Stomach (tissue), 19 donors: ENCODE measurements at places on chromosomes 1 and 21. TPM values are rescaled to one million over a fixed set of nuclear protein-coding genes. Genes with fewer than 3 reads are reported as not detected.

GRCh38 chr1:96872757-96873156 is 151.2 kb downstream of the PTBP2 start:
- DNase-seq, result no peak

REN gene
- total RNA-seq, result not detected

DNA sequence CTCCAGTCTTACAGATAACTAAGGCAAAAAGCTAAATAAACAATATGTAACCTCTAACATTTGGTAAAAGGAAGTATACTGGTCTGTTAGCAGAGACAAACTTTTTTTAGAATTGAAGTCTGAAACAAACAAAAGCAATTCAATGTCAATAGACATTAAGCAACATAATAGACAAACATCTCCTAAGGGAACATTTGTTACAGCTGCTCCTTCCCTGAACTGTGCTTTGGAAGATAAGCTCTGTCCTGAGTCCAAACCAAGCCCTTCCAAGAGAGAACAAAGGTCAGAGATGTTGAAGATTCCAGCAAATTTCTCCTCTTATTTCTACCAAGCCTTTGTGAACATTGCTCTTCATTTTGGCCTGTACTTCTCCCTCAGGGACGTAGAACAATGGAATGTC is 25.3 kb downstream of the FMO2 start:
- peak; percentile 46 for DNase-seq

DNA sequence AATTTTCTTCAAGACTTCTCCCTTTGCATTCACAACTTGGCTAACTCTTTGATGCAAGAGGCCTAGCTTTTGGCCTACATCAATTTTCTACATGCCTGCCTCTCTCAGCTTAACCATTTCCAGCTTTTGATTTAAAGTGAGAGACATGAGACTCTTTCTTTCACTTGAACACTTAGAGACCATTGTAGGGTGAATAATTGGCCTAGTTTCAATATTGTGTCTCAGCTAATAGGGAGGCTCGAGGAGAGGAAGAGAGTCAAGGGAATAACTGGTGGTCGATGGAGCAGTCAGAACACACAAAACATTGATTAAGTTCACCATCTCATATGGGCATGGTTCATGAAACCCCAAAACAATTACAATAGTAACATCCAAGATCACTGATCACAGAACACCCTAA is 225.5 kb downstream of the TPR start:
- no peak for DNase-seq
